DMS79 treated with DMSO at 0.1 percent for 48 hours (cell line): ENCODE measurements at places on chromosomes 1 and 21.

GRCh38 chr1:53546409-53547155 is 87.4 kb downstream of the DMRTB1 start:
- DNase-seq: no peak

DNA sequence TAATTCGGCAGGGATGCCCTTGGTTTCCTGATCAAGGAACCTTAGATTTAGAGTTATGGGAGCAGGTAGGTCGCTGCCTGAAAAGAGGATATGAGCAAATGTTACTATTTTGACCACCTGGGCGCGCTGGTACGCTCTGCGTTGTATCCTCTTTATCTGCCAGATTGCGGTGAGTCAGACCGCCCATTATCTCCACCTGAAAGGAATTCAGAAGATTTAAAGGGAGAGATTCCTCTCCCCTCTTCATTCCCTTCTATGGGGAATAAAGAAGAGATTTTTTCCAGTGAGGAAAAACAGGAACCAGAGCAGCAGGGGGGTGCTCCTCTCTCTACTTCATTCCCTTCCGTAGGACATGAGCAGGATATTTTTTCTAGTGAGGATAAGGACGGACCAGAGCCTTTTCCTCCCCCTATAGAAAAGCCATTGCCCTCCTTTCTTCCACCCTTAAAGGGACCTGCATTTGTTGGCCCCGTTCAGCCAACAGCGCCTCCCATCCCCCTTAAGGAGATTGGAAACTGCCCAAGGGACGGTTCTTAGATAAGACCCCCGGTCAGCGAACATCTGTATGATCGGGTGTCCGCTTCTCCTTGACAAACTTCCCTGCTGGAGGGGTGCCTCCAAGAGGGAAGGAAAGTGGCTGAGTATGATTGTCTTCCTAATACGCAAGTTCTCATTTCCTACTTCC is 34.1 kb downstream of the CLCA1 start:
- peak; percentile 72 for DNase-seq

DNA sequence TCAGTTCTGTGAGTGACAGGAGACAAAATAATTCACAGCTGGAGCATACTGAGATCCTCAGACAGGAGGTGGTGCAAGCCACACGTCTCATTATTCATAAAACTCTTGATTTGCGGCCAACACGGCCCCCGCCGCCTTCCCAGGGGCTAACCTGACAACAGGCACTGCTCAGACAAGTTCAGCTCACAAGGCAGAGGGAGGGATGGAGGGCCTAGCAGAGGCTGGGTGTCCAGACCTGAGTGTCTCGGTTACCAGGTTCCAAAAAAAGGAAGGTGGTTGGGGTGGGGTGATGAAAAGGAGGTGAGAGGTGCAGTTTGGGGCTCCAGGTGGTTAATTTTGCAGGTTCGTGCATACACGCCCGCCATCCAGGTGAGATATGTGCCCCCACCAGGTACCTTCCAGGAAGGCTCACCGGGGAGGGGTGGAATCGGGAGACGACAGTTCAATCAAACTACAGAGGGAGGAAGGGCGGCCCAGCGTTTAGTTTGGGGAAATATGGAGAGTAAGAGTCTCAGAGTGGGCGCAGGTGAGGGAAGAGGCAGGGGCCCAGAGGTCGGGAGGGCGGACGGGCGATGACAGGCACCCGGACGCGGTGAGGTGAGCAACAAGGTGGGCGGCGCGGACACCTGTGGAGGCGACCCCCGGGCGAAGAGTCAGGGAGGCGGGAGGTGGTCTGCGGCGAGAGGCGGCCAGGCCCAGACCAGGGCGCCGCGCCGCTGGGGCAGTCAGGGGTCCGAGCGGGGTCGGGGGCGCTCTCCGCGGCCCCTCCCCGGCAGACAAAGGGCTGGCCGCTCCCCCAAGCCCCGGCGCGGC is 629 bp downstream of the CTNNBIP1 start:
- DNase-seq: peak; percentile 57

DNA sequence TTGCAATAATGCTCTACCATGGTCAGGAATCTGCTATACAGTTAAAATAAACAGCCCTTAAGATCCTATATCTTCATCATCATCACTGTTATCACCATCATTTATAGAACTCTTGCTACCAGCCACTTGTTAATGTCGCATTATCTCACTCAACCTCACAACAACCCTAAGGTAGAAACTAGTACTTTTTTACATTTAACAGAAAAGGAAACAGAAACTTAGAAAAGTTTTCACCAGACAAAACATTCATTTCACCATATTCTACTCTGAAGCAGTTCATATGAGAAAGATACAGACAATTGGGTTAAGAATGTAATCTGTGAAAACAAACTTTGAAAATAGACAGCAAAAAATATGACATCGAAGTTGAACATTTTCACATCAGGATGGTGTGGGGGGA is 262.6 kb downstream of the ATG4C start:
- no peak for DNase-seq
